Cardiac septum (tissue), 1 donor: ENCODE measurements at places on chromosomes 3 and 15. TPM values are rescaled to one million over a fixed set of nuclear protein-coding genes. Genes with fewer than 3 reads are reported as not detected.

NR2E3 gene
- not detected for total RNA-seq

DNA sequence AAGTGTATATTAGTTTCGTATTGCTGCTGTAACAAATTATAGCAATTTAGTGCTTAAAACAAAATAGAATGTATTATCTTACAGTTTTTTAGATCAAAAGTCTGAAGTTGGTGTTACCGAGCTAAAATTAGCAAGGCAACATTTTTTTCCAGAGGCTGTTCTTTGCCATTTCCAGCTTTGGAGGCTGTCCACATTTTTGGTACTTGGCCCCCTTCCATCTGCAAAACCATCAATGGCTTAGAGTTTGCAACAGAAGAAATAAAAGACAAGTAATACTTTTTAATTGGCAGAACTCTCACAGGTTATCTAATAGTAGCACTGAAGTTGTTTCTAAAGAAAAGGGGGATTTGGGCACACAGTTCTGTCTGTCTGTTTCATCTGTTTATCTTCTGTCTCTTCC lies 1248.5 kb downstream of the ROBO1 start:
- no peak for DNase-seq

DNA sequence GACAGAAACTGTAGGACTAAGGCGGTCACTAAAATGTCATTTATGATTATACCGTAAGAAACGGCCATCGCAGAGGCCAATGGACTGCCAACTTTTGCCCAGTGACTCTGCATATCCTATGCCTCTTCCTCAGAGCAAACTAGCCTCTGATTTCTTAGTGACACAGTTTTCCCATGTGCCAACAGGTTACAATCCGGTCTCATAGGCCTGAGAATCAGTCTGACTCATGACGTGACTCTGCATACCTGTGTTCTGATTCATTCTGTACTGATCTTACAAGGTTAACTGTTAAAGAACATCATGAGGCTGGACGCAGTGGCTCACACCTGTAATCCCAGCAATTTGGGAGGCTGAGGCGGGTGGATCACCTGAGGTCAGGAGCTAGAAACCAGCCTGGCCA lies 17.8 kb downstream of the RUBCN start:
- DNase-seq: no peak

DNA sequence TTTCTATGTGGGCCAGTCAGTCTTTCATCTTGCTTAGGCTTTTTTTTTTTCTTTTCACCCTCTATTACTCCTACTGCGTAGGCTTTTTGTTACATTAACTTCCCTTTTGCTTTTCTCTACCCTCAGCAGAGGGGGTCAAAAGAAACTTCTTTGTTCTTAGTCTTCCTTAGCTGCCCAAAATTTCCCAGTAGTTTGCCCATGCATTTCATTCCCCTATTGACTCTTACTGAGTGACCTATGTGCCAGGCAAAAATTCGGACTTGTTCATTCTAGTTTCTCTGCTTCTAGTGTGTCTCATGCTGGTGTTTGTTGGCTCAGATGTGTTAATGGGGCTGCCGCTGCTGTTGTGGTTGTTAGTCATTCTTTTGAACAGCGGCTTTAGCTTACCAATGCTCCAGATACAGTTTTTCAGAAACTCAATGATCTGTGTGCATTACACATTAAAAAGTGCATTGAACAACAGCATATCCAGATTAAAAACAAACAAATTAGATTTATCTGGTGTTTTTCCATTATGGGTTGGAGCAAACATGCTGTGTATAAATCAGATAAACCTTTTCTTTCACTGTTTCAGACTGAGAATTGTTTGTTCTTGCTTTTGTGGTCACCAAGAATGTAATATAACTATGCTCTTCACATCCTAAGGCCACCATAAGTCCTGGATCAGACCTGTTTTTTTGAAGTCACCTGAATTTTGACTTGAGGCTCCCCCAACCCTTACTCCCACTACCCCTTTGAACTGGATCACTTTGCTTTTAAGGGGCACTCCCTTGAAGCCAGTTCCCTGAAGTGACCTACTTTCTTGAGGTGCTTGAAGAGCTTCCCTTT lies 43.1 kb downstream of the PDE8A start:
- no peak for DNase-seq

GPR176 gene
- total RNA-seq: 2.7 TPM

ABCF3 gene
- 61.5 TPM for total RNA-seq

DNA sequence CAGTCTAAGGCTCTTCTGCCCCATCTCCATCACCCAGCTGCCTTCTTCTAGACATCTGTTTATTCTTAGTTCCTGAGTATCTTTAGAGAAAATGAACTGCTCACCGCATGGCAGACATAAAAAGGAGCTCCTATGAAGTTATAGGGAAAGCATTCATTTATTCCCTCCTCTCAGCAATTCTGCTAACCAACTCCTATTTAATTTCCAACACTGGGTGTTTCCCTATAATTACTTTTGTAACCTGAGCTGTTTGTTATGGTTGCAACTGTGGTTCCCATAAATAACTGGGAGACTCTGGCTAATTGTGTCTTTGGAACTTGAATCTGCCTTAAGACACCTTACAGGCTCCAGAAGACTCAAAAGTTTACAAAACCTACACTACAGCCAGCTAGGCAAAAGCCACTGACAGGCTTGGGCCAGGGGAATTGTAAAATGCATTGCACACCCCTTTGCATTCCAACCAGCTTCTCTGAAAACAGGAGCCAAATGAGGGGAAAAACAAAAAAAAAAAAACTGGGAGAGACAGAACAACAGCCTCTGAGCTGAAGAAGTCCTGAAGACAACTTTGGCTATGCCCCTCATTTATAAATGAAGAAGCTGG lies 231.5 kb upstream of the FEZF2 start:
- no peak for DNase-seq

DNA sequence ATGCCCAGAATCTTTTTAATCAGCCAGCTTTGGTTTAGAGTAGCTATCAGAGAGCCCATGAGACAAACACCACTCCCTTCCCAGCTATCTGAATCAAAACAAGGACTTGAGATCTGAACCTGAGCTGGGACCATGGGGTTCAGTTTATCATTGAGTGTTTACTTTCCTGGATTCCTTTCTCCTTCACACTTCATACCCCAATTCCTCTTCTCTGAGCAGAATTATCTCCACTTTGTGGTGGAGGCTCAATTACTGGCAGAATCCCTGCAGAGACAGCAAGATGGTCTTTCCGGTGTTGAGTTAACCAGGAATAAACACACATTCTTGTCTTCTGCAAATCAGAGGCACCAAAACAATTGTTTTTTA lies 102.4 kb downstream of the RPL22L1 start:
- no peak for DNase-seq

DNA sequence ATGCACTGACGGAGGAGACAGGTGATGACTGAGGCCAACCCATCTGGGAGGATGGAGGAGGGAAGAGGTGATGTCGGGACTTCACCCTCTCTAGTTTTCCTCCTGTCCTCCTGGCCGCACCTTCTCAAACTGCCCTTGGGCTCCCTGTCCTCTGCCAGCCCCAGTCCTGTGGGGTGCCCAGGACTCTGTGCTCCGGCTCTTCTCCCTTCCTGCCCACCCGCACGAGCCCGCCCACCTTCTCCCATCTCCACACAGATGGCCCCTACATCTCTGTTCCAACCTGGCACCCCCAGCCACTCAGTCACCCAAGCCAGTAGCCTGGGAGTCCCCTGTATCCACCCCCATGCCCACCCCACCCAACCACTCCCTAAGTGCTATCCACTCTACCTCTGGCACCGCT lies 206.7 kb upstream of the LINGO1 start:
- DNase-seq: peak; percentile 41

MOBP gene
- total RNA-seq: 0.08 TPM

BMF gene
- total RNA-seq: 1.1 TPM

KATNBL1 gene
- total RNA-seq: 23.3 TPM

DNA sequence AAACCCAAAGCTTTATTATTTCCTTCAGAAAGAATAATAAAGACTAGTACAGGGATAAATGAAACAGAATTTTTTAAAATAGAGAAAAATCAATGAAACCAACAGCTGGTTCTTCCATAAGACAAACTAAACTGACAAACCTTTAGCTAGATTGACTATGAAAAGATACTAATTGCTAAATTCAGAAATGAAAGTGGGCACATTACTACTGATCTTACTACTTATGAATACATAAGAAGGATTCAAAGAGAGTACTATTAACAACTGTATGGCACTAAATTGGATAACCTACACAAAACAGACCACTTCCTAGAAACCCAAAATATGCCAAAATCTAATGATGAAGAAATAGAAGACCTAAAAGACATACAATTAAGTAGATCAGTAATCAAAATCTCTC lies 278.2 kb downstream of the ISL2 start:
- no peak for DNase-seq

GRCh38 chr3:178172121-178172520 lies 364.1 kb upstream of the KCNMB2 start:
- no peak for DNase-seq

- DNase-seq: peak; percentile 74
These were observed 145.0 kb downstream of the LRRK1 start for GRCh38 chr15:101063891-101064794.

GRCh38 chr3:108185536-108185935 lies 36.7 kb downstream of the IFT57 start:
- DNase-seq: no peak

DNA sequence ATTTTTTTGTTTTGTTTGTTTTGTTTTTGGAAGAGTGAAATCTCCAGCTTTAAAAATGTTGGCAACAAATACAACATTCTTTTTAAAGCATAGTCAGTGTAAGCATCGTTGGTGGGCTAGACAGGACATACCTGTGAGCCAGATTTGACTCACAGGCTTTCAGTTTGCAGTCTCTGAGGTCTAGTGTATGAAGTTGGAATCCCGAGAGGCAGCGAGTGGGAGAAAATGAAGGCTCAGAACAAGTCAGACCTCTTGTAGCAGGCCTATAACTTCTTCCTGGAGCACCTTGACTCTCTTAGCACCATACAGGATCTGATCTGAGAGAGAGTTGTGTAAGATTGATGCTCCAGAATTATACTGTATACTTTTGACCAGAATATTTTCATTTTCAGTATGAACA lies 60.2 kb downstream of the CNTN4 start:
- no peak for DNase-seq

DNA sequence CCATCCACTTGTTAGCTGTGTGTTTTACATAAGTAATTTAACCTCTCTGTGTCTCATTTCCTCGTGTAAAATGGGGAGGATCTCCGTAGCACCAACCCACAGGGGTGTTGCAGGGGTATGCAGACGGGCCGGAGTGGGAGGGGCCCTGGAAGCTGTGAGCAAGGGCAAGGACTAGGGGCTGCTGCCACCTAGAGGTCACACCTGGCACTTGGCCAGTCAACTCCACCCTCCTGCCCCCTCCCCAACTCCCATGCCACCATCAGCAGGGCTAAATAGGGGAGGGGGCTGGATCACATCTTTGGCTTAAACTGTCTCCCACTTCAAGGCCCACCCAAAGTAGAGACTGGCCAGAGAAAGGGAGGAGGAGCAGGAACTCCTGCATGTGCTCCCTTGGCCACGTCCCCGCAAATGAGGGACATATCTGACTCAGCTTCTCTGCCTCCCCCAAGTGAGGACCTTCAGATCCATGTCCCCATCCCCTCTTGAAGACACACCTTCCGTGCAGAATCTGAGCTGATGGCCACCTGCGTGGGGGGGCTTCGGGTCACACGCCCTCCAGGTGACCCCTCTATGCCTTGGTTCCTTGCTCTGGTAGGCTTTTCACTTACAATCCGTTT lies 2.6 kb downstream of the CCDC9B start:
- peak; percentile 91 for DNase-seq

PLSCR5 gene
- total RNA-seq: not detected

DNA sequence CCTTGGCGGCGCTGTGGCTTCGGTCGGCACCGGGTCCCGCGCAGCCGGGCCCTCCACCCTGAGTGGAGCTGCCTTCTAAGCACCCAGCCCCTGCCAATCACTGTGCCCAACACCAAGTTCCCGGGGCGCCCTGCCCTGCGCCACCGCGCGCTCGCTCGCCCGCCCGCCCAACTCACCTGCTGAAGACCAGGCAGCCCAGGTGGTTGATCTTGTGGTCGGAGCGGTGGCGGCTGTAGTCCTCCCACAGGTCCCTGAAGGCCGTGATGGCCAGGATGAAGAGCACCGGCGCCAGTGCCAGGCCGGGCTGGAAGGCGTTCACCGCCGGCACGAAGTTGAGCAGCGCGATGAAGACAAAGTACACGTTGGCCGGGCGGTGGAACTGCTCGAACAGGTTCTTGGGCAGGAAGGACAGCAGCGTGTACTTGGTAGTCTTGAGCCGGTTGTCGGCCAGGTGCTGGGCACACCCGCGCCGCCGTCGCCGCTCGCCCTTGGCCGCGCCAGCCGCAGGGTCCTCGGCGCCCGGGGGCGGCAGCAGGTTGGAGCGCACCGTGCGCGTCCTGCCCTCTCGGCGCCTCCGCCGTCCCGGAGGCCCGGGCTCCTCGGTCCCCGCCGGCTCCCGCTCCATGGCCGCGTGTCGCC lies 536 bp downstream of the ATP10A start:
- no peak for DNase-seq

- peak; percentile 43 for DNase-seq
These were observed 50.6 kb upstream of the SLC6A1 start for GRCh38 chr3:10941972-10942371.

DNA sequence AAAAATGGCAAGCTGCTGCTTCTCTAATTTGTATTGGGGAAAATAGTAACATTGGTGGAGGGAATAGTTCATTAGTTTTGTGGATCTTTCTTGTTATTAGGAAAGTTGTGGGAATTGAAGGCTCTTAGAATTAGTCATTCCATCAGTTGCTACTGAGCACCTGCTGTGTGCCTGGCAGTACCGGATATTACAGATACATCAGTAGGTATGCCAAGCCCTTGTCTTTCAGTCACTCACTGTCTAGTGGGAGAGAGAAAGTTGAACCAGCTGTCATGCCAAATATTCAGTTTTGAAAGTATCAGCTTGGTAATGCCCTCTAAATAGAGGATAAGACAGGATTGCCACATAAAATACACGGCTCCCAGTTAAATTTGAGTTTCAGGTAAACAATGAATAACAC lies 32.5 kb downstream of the IGSF10 start:
- no peak for DNase-seq

GPR160 gene
- total RNA-seq: 0.78 TPM

DNA sequence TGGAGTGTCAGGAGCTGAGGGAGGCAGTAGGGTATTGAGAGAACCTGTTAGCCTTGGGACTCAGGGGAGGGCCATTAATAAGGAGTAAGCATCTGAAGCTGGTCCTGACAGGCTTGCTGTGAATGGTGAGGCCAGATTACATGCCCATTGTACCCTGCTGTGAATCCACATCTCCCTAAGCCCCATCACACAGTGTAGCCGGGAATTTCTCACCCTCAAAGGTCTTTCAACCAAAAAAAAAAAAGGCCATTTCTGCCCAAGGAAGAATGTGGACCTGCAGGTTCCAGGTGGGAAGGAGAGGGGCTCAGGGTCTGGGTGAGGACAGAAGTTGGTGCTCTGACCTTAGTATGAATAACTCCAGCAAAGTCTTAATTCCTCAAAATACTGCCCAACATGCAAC lies 37.2 kb downstream of the MAGEF1 start:
- no peak for DNase-seq

DNA sequence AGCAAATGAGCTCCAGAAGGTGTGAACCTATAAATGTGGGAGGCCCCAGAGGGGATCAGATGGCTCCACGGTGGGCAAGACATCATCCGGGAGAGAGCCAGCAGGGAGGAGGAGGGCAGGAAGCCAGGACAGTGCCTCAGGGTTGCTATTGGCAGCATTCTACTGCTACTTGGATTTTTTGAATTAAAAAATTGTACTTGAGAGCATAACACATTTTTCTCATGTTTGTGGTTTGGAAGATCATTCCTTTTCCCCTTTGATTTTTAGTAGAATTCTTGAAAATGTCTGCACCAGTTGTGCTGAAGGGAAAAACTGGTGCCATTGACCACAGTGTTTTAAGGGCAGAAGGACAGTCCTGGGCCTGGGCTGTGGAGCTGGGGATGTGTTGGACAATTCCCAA lies 59.2 kb downstream of the LYZL4 start:
- DNase-seq: no peak

- DNase-seq: no peak
These were observed 87.5 kb upstream of the GOLGA6B start for GRCh38 chr15:72566973-72567372.
